Caki2 (cell line): ENCODE measurements at places on chromosomes 13 and 19.

- no peak for DNase-seq
Observed at GRCh38 chr19:51101171-51101865, 6.9 kb downstream of the CTU1 start.

DNA sequence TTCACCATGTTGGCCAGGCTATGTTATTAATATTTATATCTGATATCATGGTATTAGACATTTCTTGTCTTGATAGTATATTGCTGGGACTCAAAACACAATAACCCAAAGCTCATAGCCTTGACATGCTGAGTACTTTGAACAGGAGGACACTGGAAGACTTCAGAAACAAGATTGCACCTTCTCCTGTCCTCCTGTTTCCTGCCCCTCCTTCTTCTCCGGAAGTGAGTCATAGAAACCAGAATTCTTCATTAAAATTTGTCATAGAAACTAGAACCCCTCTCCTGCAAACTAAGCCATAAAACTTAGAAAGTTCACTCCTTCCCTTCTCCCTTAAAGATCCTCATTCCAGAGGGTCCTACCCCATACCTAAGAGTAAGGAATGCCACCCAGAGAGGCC is 400.2 kb downstream of the SLITRK5 start:
- DNase-seq: no peak

- no peak for DNase-seq
Observed at GRCh38 chr13:20713014-20713376, 9.5 kb downstream of the IL17D start.

DNA sequence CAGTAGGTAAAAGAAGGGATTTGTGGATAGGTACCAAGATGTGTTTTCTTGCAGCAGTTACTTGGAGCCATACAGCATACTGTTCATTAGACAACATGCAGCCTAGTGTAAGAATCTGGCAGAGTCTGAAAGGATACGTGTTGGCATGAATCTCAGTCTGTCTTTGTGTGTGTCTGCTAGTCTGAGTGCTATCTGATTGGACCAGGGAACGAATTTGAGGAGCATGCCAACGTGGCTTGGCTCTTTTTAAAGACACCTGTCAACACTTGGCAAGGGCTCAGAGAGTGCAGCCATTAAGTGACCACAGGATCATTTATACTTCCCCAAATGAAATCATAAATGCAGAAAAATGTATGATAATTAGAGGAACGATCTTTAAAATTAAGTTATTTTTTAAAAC is 27.6 kb upstream of the ATXN8OS start:
- no peak for DNase-seq

- DNase-seq: peak; percentile 26
Observed at GRCh38 chr13:35164324-35164932, 222.4 kb downstream of the NBEA start.

DNA sequence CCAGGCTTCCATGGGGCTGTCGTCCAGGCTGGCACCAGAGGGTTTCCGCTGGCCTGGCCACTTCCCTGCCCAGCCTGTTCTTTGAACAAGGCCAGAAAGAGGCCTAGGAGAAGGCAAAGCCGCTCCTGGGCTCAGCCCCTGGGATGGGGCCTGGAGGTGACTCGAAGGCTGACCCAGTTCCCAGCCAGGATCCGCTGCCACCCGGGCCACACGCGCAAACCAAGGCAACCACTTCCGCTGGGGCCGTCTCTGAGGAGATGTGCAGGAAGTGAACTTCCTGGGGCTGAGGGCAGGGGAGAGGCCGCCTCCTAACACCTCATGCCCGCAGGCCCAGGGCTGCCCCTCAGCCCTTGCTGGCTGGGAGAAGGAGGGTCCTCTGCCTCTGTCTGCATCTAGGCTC is 15.2 kb downstream of the PLEKHF1 start:
- no peak for DNase-seq

- no peak for DNase-seq
Observed at GRCh38 chr13:106100171-106100919, 435.1 kb downstream of the EFNB2 start.
